DMS 273 treated with DMSO at 0.1 percent for 48 hours (cell line): ENCODE measurements at places on chromosomes 5 and 9.

- no peak for DNase-seq
These were observed 5.9 kb downstream of the HMCN2 start for GRCh38 chr9:130271473-130271872.

GRCh38 chr9:132404228-132404881 is 2.3 kb downstream of the TTF1 start:
- DNase-seq: no peak

DNA sequence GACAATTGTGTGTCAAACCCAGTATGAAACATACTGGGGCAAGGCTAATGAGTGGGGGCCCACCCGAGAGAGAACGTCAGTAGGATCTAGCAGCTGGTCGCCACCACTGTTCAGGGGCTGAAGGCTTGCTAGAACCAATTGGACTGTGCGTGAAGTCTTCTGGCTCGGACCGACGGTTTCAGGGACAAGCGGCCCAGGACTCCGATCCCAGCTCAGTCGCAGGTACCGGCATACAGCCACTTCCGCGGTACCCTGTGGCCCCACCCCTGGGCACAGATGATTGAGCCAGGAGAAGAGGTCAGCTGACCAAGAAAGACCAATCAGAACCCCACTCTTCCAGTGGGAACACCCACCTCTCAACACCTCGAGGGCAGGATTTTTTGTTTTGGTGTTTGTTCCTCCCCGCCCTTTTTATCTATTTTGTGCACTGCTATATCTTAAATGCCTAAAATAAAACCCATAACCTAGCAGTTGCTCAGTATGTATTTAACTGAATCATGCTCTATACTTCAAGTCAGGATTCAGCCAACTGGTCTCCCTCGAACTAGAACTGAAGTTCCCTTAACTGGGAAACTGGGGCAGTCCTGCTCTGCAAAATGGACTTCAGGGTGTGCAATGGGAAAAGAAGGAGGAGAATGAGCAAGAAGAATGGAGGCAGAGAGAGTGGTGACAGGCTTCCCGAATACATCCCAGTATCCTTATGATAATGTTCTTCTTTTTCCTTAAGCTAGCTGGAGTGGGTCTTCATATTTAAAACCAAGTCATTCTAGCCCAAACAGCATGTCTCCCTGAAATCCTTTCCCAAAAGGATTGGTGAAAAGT is 21.1 kb upstream of the CPEB4 start:
- no peak for DNase-seq

DNA sequence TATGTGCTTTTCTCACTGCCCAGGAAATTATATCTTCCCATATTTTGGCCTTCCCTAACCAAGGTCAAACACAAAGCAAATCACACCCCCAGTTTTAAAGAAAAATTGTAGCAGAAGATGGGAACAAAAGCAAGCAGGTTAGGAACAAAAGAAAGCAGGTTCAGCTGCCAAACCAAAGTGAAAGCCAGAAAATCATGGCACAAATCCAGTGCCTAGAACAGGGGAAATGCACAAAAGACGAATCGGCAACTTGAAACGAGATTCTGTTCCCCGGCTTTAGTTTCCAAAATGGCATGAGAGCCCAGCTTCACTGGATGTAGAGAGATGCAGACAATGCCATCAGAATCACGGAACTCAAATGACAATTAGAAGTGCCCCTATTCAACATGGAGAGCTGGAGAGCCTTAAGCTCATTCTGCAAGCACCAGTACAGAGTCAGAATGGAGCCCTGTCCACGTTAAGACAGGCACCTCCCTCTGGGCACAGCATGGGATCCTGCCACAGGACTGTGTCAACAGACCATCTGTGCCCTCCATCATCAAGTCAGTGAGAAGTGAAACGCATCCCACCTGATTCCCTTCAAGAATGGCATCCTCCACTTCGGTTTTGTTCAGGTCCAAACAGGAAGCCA is 13.8 kb downstream of the DNAH5 start:
- no peak for DNase-seq

DNA sequence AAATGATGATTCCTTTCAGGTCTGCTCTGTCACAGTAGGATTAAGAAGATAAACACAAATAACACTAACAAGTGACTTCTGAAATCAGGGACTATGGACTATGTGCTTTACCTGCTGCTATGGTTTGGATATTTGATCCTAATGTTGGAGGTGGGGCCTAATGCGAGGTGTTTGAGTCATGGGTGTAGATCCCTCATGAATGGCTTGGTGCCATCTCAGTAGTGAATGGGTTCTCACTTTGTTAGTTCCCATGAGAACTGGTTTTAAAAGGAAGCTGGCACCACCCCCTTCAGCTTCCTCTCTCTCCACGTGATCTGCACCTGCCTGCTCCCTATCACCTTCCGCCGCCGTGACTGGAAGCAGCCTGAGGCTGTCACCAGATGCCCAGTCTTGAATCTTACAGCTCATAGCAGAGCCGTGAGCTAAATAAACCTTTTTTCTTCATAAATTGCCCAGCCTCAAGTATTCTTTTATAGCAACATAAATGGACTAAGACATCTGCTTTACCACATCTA is 3.3 kb downstream of the PPIC start:
- no peak for DNase-seq

DNA sequence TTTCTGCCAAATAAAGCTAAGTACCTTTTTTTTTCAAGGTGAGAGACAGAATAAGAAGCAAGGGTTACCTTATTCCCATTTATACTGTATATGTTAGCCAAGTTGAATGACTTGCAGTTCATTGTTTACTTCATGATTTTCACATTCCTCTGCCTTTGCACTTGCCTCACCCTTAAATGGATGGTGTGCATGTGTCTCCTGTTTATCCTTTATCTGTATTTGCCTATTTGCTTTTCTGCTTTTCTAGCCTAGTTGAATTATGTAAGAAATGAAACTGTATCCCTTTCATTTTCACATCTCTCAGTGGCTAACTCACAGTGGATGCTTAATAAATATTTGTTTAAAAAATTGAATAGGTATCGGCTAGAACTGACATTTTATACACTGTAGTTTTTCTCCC is 200.8 kb upstream of the ST8SIA4 start:
- no peak for DNase-seq

GRCh38 chr5:91179018-91179417 is 204.1 kb downstream of the ARRDC3 start:
- no peak for DNase-seq
